Activated CD8-positive, alpha-beta memory T cell treated with anti-CD3 and anti-CD28 coated beads for 48 hours (primary cell): ENCODE measurements at places on chromosomes 7 and 10.

DNA sequence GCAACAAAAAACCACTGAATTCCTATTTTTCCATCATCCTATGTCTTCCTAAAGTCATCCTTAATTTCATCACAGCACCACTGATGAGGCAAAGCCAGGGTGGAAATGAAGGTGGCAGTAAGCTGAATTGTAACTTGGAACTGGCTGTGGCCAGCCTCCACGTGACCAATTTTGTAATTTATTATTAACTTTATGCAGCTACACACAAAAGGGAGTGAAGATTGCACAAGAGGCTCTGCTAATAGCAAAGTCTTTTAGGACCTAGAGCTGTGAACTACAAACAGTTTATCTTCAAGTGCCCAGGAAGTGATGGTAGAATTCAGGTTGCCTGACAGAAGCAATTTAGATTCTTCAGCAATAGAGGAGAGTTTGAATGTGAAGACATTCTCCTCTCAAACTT is 176.4 kb downstream of the CCDC71L start:
- no peak for DNase-seq

GRCh38 chr10:84360637-84361365 is 32.4 kb downstream of the CCSER2 start:
- DNase-seq = no peak

- DNase-seq = no peak
Observed at GRCh38 chr7:157301610-157302120, 35.1 kb upstream of the DNAJB6 start.

DNA sequence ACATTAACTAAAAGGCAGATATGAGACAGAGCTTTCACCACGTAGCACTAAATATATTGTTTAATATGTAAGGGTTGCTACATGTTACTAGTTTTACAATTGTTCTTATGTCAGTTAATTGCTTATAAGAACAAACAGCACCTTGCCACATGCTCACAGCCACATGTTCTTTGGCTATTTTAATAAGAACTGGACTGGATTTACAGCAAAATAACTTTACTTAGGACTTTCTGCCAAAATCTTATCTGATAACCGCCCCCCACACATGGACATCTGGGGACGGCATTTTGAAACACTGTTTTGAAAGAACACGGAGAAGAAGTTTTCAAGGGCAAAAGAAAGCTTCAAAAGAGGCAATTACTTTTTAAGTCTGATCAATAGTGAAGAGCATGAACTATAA is 45.3 kb downstream of the JAZF1 start:
- DNase-seq = no peak

- no peak for DNase-seq
Observed at GRCh38 chr7:99046722-99047121, 97.2 kb downstream of the SMURF1 start.

- no peak for DNase-seq
Observed at GRCh38 chr7:36906448-36906847, 182.2 kb upstream of the AOAH start.

- DNase-seq = no peak
Observed at GRCh38 chr10:86958901-86959736, 720 bp downstream of the SNCG start.

- no peak for DNase-seq
Observed at GRCh38 chr10:28514648-28515047, 18.3 kb upstream of the WAC start.

- DNase-seq = no peak
Observed at GRCh38 chr10:71248210-71248609, 35.8 kb downstream of the UNC5B start.

- no peak for DNase-seq
Observed at GRCh38 chr10:3295582-3296151, 123.1 kb upstream of the PITRM1 start.

DNA sequence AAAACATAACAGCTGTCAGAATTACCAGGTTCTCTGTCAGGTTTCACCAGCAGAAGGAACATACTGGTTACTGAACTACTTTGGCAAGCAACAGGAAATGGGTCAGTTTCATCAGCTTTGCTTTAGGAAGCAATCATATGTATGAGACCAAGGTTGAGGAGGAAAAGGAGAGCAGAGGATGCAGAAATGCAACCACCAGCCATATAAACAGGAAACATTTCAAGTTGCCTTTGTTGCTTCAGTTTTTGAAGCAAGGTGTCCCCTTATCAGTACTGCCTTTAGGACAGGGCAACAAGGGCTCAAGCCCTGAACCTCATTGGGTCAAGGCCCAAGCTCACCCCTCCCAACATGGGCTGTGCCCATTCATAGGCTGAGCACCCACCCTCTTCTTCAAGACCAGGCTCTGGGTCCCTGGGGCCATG is 10.2 kb downstream of the HIPK2 start:
- DNase-seq = no peak

DNA sequence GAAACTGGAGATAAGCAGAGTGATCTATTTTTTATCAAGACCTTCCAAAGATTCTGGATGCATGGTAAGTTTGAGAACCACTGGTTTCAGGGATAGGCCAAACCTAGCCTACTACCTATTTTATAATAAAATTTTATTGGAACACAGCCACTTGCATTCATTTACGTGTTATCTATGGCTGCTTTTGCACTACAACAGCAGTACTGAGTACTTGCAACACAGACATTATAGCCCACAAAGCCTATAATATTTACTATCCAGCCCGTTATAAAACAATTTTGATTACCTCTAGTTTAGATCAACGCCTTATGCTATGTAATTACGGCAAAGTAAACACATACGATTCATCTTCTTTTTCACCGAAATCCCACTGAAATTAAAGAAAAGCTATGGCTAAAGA is 18.4 kb downstream of the STEAP1 start:
- no peak for DNase-seq

DNA sequence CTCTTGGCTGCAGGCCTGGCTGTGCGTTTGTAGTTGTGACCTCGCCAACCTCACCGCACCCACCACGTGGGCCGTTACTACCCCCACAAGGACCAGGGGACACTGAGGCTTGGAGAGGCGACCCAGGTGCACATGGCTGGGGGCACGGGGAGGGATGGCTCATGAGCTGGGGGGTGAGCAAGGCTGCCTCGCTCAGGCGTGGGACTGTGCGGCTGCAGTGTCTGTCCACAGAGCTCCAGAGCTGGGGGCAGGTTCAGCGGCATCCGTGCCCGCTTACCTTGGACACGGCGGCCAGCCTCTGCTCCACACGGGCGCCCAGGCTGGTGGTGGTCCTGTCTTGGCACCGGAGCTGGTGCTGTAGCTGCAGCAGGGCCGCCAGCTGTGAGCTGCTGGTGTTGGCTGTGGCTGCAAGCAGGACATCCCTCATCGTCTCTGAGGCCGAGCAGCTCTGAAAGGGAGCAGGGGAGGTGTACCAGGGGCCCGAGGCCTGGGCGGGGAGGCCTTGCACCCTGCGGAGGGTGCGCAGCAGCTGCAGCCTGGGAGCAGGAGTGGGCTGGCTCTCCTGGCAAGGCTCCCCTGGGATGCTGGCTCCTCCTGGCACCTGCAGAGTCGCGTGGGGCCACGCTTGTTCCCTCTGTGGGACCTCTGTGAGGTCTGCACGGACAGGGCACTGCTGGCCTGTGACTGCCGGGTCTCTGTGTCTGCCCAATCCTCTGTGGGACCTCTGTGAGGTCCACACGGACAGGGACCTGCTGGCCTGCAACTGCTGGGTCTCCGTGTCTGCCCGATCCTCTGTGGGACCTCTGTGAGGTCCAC is 60.0 kb upstream of the NKX6-2 start:
- no peak for DNase-seq
